ENCODE measurements at places on chromosomes 4 and X. TPM values are rescaled to one million over a fixed set of nuclear protein-coding genes. Genes with fewer than 3 reads are reported as not detected.

GRCh38 chr4:153476829-153477574, 10.8 kb downstream of the TMEM131L start:
- H3K27me3 ChIP-seq, result no peaks in the 10 kb centered on the region
- H3K36me3 ChIP-seq, result no peaks in the 10 kb centered on the region
- no peak overlapping the region for H3K27ac ChIP-seq

- no peak overlapping the region for H3K27ac ChIP-seq
- H3K36me3 ChIP-seq, result no peaks in the 10 kb centered on the region
- H3K27me3 ChIP-seq, result no peaks in the 10 kb centered on the region
- H3K4me3 ChIP-seq, result no peak overlapping the region
- no peak for DNase-seq
Observed at GRCh38 chrX:69424161-69424560, 80.0 kb upstream of the NALF2 start.

GRCh38 chr4:189048119-189048518, 892.6 kb upstream of the FRG1 start:
- H3K27ac ChIP-seq, result no peak overlapping the region
- H3K36me3 ChIP-seq, result no peaks in the 10 kb centered on the region
- H3K27me3 ChIP-seq, result no peaks in the 10 kb centered on the region
- DNase-seq, result no peak
- no peaks in the 10 kb centered on the region for H3K4me1 ChIP-seq

GRCh38 chrX:153910446-153910845, 6.0 kb downstream of the AVPR2 start:
- no peak overlapping the region for H3K27ac ChIP-seq
- H3K4me1 ChIP-seq, result no peaks in the 10 kb centered on the region
- no peaks in the 10 kb centered on the region for H3K36me3 ChIP-seq
- H3K4me3 ChIP-seq, result no peak overlapping the region
- H3K27me3 ChIP-seq, result no peaks in the 10 kb centered on the region
- DNase-seq, result no peak

GRCh38 chr4:113575401-113575800, 186.1 kb downstream of the CAMK2D start:
- no peak overlapping the region for H3K4me3 ChIP-seq
- no peaks in the 10 kb centered on the region for H3K27me3 ChIP-seq

- no peak overlapping the region for H3K4me3 ChIP-seq
- no peaks in the 10 kb centered on the region for H3K4me1 ChIP-seq
- H3K36me3 ChIP-seq, result no peaks in the 10 kb centered on the region
- no peak for DNase-seq
Observed at GRCh38 chrX:2430265-2430825, 70.4 kb downstream of the DHRSX start.

GRCh38 chr4:128820671-128821070, 11.2 kb downstream of the JADE1 start:
- no peaks in the 10 kb centered on the region for H3K36me3 ChIP-seq
- H3K27me3 ChIP-seq, result no peaks in the 10 kb centered on the region
- H3K27ac ChIP-seq, result no peak overlapping the region
- H3K4me3 ChIP-seq, result no peak overlapping the region

GRCh38 chr4:141240671-141241070, 20.0 kb downstream of the ZNF330 start:
- DNase-seq, result no peak
- no peak overlapping the region for H3K27ac ChIP-seq
- H3K36me3 ChIP-seq, result no peaks in the 10 kb centered on the region
- H3K4me1 ChIP-seq, result no peaks in the 10 kb centered on the region

GRCh38 chr4:24809376-24809775, 14.0 kb downstream of the SOD3 start:
- H3K27ac ChIP-seq, result no peak overlapping the region
- H3K36me3 ChIP-seq, result no peaks in the 10 kb centered on the region
- no peak overlapping the region for H3K4me3 ChIP-seq
- peak; percentile 12 for DNase-seq
- no peaks in the 10 kb centered on the region for H3K27me3 ChIP-seq

- no peaks in the 10 kb centered on the region for H3K4me1 ChIP-seq
- H3K36me3 ChIP-seq, result no peaks in the 10 kb centered on the region
- H3K27me3 ChIP-seq, result no peaks in the 10 kb centered on the region
Observed at GRCh38 chrX:1119275-1119674, 93.2 kb downstream of the CRLF2 start.

LANCL3 gene
- 1.9 TPM for total RNA-seq

ARHGAP6 gene
- 5.0 TPM for total RNA-seq

CFAP99 gene
- 0.49 TPM for total RNA-seq
